ENCODE measurements at places on chromosomes 13 and 19.

GRCh38 chr19:58385891-58386575, 1.0 kb upstream of the RPS5 start:
- DNase-seq = no peak

DNA sequence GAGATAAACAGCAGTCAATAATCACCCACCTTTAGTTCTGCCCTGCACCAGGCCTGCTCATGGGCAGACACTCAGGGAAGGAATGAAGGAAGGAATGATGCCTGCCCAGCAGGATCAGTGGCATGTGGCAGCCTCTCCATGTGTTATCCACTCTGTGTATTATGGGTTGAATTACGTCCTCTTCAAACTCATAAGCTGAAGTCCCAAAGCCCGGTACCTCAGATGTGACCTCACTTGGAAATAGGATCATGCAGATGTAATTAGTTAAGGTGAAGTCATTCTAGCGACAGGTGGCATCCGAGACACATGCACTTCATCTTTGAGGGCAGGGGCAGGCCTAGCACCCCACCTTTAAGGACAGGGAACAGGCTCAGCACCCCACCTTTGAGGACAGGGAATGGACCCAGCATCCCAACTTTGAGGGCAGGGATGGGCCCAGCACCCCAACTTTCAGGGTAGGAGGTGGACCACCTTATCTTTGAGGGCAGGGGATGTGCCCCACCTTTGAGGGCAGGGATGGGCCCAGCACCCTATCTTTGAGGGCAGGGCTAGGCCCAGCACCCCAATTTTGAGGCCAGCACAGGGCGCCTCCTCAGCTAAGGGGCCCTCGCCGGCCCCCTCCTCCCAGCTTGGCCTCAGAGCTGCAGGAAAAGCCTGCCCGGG, 127.6 kb downstream of the URI1 start:
- DNase-seq = no peak

- DNase-seq = no peak
Observed at GRCh38 chr19:47411101-47411500, 8.2 kb downstream of the MEIS3 start.

GRCh38 chr13:51626749-51627148, 42.5 kb downstream of the WDFY2 start:
- DNase-seq = no peak

GRCh38 chr13:30762643-30763042, 27.3 kb downstream of the ALOX5AP start:
- DNase-seq = no peak

All from Caco-2 (cell line).